ENCODE measurements at places on chromosomes 5 and 9. TPM values are rescaled to one million over a fixed set of nuclear protein-coding genes. Genes with fewer than 3 reads are reported as not detected.

The ARL14EPL gene
- polyA plus RNA-seq = not detected

The SLC6A19 gene
- 24.4 TPM for polyA plus RNA-seq

The ORM1 gene
- polyA plus RNA-seq = not detected

The ADGRD2 gene
- polyA plus RNA-seq = 0.11 TPM

DNA sequence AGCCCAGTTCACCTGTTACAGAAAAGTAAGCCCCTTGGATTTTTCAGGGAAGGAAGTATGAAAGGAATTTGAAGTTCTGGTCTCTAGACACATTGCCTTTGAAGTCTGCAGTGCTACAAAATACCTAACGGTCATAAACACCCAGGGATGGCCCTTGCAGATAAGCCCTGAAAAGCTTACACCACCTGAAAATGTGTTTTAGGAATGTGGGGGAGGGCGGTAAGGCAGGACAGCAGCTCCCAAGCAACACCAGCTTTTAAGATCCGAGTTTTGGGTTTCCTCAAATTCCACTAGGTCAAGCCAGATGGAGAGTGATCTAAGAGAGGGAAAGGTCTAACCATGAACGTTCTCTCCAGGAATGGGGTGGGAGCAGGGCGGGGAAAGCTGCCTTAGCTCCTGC is 114.1 kb upstream of the PANK3 start:
- DNase-seq = no peak

DNA sequence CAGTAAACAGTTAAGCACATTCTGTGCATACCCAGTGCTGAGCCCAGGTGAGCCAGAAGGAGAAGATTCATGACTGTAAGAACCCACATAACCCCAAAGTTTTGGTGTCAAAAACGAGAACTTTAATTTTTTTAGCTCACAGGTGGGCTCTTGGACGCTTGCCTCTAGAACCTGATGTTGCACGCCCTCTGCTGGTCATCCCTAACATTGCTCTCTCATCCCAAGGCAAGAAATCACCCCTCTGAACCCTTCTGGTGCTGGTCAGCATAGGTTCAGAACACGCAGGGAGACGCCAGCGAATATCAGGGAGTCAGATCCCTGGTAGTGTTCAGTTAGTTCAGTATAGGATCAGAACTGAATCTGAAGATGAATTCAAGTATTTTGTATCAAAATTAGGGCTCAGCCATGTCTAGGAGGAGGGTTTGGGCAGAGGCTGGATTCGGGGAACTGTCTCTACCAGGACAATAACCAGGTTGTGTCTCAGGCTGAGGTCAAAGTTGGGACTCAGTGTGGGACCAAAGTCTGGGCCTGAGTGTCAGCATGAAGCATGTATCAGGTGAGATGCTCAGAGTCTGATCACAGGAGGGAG is 4.1 kb upstream of the DNAJB5 start:
- no peak for DNase-seq

GRCh38 chr5:134171972-134172371 is 4.8 kb downstream of the SKP1 start:
- no peak for DNase-seq

DNA sequence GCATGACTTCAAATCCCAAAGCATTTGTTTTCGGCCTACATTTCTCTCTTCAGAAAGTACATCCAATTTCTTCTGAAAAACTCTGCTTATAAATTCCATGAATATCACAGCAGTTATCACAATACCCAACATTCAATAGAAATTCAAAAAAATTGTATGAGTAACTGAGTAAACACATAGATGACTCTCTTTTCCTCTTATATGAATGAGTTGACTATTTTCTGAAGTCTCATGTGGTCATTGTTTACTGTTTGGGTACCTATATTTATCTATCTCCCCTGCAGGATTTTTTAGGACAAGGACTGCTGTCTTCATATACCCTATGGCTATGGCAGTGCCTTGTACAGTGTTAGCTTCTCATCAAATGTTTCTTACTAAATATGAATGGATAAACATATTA is 157.1 kb downstream of the HTR1A start:
- no peak for DNase-seq

DNA sequence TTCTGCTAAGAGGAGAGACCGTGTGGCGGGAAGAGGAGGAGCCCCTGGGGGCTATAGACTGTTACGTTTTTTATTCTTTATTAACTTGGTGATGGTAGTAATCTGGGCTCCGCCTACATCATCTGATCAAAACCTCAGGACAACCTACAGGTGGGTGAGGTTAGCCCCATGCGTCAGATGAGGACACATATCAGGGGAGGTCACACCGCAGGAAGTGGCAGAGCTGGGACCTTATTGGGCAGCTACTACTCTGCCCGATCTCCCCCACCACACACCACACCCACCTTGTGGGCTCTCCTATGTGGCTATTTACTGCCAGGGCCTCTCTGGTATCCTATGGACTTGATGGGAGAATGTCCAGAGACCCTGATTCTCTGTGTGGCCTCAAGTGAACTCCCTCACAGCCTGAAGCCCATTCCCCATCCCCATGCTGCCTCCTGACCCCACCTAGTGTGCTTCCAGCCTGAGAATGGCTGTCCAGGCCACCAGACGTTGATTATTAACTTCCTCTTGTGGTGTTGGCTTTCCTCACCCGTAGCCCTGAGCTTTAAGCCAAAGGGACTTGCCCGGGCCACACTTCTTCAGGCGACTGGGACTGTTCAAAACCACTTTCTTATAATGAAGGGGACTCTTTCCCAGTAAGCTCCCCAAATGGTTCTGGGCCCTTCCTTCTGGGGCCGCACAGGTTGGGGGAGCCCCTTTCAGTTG is 8.2 kb downstream of the UNC5A start:
- DNase-seq = no peak

DNA sequence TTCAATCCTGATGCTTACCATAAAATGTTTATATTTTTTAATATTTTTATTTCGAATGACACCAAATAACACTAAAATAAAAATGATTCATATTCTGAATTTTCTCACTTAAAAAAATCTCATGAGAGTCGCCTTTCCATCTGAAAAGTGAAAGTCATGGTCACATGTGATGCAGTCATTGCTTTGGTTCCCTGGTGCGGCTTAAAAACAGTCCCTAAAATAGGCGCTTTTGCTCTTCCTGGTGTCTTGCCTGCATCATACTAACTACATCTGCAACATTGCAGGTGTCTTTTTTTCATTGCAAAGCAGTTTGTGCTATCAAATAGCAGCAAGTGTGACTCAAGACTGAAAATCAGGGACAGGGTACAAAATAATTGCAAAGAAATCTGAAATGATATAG is 185.2 kb upstream of the NREP start:
- no peak for DNase-seq

DNA sequence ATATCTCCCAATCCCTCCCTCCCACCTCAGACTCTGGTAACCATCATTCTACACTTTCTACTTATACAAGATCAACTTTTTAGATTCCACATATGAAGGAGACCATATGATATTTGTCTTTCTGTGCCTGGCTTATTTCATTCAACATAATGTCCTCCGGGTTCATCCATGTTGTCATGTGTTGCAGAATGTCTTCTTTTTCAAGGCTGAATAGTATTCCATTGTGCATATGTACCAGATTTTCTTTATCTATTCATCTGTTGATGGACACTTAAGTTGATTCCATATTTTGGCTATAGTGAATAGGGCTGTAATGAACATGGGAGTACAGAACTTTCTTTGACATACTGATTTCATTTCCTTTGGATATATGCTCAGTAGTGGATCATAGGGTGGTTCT is 78.9 kb upstream of the MAP1B start:
- no peak for DNase-seq

DNA sequence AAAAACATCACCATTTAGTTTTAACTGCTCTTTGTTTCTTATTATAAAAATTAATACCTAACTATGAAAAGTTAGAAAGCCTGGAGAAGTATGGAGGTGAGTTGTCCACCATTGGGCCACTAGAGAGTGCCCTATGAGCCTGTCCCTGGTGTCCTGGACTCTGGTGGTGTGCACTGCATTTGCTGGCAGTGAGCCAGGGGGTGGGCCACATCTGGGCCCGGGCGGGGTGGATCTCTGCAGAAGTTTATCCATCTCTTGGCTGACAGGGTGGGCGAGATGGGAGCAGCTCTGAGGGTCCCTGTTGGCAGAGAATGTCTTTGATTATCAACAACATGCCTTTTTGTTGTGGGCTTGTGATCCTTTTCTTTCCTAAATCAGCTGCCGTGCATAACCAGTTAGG is 8.2 kb downstream of the TENT4A start:
- no peak for DNase-seq

GRCh38 chr5:16592255-16592654 is 24.5 kb downstream of the RETREG1 start:
- no peak for DNase-seq

DNA sequence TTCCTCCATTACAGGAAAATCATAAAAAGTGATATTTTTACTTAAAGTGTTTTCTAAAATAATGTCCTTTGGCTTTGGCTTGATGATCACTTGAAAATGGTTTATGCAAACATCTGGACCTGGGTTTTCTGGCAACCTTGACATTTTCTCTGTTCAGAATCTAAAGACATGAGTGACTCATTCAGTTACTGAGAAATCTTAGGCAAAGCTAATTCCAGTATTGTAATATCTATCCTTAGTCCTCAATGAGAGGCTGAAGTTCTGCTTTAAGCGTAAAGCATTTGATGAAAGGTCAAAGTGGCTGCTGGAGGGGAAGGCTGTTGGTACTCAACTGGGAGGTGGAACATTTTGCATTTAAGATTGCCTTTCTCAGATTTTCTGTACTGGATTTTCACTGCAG is 2.3 kb downstream of the MAN2A1 start:
- no peak for DNase-seq

- DNase-seq = no peak
Measured at GRCh38 chr5:9557696-9558095, 11.8 kb upstream of the SEMA5A start.

DNA sequence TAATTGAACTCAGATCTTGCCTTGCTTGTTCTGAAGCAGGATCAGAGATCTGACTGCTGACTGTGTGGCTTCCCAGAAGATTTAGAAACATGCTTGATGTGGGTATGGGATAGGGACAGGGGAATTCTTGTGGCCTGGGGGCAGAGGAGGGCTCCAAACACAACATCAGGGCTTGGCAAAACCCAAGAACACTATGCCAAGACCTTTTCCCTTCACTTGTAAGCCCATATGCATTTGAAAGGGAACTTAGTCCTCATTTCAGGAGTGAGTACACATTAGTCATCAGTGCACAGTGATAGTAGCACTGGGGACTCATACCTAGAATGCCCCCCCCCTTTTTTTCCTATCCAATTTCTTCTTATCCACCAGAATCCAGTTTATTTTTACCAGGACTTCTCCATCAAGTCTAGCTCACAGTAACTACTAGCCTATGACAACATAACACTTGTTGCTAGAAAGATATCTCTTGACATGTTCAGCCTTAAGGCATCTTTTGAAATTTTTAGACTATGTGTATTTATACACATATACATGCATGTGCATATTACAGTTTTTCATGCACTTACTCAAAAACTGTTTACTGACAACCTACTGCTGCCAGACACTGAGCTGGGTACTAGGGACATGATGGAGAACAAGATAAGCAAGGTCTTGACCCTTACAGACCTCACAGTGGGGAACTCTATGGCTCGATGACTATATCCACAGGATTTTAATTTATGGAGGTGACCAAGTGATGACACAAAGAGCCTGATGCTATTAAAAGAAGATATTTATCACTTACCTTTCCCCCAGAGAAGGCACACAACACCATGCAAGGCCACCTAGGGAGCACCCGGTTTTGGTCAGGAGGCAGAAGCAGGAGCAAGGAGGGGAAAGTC is 158.3 kb upstream of the MAP3K1 start:
- DNase-seq = no peak

All from left renal pelvis (tissue), 4 donors.